ENCODE measurements at places on chromosomes 6 and 20.

- DNase-seq = no peak
Observed at GRCh38 chr6:164996838-164997237, 312.6 kb downstream of the C6orf118 start.

DNA sequence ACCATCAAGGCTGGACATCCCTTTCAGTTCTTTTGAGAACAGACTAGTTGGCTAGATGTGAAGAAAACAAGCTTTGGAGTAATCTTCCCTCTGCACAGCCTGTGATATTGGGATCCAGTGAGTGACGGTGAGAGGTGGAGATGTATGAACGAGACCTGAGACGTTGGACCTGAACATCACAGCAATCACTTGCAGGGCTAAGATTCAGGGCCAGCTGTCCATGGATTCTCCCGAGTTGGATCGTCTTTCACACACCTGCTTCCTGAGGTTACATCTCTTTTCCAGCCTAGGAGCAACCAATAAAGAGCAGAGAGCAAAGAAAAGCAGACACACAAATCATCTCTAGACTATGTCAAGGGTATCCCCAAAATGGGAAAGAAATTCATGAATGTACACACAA, 30.0 kb upstream of the TMEM14A start:
- DNase-seq = no peak

GRCh38 chr6:157877149-157877548, 54.1 kb downstream of the SNX9 start:
- DNase-seq = no peak

DNA sequence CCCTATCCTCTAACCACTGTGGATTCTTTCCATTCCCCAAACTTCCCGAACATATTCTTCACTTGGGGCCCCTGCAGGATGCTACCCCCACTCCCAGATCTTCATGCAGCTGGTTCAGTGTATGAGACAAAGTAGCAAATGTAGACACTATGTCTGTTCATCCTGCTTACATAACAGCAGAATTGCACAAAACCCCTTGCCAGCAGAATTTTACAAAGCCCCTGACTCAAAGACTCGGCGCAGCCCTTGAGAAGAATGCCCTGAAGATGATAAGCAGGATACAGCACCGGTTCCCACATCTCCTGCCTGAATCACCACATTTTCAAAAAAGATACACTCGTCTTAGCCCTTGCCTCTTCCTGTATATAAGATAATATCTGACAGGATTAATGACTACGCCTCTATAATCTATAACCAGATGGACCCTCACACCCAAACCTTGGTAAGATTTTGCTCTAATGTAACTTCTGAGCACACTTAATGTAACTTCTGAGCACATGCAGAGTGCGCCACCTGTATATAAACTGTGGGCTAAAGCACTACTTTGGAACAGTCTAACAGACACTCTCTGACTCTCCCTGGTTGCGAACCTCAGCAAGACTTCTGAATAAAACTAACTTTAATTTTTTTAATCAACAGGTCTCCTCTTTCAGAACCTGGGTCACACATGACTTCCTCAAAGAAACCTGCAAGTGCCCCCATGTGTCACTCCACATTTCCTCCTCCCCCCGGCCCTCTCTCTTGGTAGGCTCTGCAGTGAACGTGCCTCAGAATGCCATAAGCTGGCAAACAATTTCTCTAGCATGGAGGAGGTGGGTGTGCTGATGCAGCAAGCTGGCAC, 28.7 kb downstream of the RALGAPA2 start:
- DNase-seq = no peak

DNA sequence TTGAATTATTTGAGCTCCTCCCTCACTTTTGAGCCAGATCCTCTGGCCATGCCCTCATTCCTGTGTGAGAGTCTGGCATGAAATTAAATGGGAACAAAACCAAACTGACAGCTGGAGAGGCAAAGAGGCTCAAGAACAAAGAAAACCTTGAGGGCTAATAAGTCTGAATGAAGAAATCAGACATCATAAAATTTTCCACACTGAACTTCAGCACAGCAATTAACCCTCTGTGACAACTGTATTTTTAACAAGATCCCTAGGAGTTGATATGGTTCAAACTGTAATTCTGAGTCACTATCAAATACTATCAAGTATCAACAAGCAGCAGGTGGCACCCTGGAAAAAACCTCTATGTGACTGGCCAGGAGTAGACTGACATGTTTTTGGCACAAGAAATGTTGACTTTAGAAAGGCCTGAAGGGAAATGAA, 109.4 kb upstream of the EMILIN3 start:
- no peak for DNase-seq

Data from stimulated activated CD8-positive, alpha-beta memory T cell treated with anti-CD3 and anti-CD28 coated beads, Interleukin-7, amount 100 ng/mL, for 48 hours (primary cell).